A375 (cell line): ENCODE measurements at places on chromosomes 5 and 9. TPM values are rescaled to one million over a fixed set of nuclear protein-coding genes. Genes with fewer than 3 reads are reported as not detected.

The PCDH1 gene
- 37.9 and 41.7 TPM in 2 replicates for total RNA-seq

The HRH2 gene
- 0.05 TPM in 1 of 2 replicates, not detected in the other for total RNA-seq

The DND1 gene
- total RNA-seq = 1.2 and 2.6 TPM in 2 replicates

The IFNB1 gene
- not detected in 2 replicates for total RNA-seq

The SUSD3 gene
- total RNA-seq = 0.41 and 0.72 TPM in 2 replicates

The CNTNAP3B gene
- 52.9 and 53.8 TPM in 2 replicates for total RNA-seq

The EGFLAM gene
- 5.3 and 5.5 TPM in 2 replicates for total RNA-seq

The OTP gene
- not detected in 2 replicates for total RNA-seq

The SPINK6 gene
- not detected in 2 replicates for total RNA-seq

The PHF24 gene
- total RNA-seq = not detected in 2 replicates

The DPP7 gene
- total RNA-seq = 111 and 150 TPM in 2 replicates
